D721Med (cell line): ENCODE measurements at places on chromosomes 7 and 10.

DNA sequence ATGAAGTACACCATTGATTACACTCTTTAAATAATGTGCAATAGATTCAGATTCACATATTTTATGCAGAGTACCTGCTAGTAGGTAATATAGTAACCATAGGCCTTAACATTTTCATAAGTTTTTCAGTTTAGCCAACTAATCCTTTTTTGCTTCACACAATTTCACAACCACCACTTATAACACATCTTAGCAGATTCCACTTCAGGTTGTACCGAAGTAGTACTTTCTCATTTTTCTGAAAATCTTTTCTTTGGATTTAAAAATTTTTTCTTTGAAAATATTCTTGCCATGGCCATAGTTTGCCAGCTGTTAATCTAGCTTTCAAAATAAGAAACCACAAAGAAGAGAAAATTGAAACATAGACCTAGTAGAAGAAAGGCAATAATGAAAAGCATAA, 203.1 kb downstream of the MGMT start:
- DNase-seq = no peak

GRCh38 chr10:103894441-103894864, 23.5 kb downstream of the STN1 start:
- DNase-seq = no peak

DNA sequence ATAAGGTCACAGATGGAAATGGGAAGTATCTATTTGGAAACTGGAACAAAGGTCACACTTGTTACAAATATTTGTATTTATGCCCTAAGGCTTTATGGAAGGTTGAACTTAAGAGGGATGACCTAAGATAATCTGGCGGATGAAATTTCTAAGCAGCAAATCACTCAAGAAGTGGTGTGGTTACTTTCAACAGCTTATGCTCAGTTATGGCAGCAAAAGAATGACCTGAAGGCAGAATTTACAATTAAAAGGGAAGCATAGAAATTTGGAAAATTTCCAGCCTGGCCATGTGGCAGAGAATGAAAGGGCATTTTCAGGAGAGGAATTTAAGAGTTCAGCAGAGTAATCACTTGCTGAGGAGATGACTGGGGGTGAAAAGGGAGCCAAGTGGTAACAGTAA, 95.8 kb upstream of the TNS3 start:
- DNase-seq = no peak

GRCh38 chr10:6199131-6199733, 3.5 kb upstream of the PFKFB3 start:
- no peak for DNase-seq

- DNase-seq = no peak
Observed at GRCh38 chr10:58743466-58744115, 230.9 kb downstream of the BICC1 start.

DNA sequence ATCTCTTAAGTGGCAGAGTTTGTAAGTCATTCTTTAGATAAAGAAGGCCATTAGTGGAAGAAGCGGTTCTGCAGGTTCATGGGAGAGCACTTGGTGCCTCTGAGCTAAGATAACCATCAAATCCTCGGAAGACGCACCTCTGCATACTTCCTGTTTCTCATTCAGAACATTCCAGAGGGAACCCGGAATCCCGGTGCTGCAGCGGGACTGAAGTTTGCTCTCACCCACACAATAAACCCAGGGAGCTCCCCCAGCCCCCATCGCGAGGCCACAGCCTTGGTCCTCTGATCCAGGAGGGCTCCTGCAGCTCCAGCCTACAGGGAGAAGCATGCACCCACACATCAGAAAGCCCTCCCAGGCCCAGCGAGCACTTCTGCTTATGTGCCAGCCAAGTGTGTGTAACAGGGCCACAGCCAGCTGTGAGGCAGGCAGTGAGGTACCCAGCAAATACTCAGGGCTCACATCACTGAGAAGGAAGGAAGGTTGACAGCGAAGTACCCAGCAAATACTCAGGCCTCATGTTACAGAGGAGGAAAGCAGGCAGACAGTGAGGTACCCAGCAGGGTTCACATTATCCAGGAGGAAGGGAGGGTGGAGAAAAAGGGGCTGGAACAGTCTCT, 142.4 kb downstream of the DIP2C start:
- DNase-seq = no peak

- DNase-seq = no peak
Observed at GRCh38 chr7:17408245-17408903, 109.9 kb downstream of the AHR start.

GRCh38 chr10:109991266-109991855, 16.4 kb upstream of the ADD3 start:
- DNase-seq = no peak

GRCh38 chr10:103789771-103790201, 65.6 kb downstream of the SH3PXD2A start:
- no peak for DNase-seq

DNA sequence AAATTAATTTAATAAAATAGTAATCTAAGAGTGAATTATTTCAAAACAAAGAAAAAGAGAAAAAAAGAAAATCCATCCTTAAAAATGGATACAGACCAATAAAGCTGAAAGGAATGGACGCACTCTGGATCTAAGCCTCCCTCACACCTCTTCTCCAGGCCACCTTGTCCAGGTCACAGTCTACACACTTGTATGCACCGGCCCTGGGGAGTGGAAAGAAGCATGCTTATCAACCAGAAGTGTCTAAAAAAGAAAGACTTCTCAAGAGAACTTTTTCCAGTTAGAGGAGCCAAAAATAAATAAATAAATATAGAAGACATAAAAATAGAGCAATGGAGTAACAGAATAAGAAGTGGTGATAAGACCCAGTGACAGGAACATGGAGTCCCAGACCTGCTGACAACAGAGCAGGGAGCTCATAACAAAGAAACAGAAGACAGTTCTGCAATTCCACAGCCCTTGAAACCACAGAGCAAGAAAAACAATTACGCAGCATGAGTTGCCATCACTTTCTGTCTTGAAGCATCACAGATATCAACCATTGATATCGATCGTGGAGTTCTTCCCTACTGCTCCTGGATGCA, 311.7 kb upstream of the NFE2L3 start:
- no peak for DNase-seq

DNA sequence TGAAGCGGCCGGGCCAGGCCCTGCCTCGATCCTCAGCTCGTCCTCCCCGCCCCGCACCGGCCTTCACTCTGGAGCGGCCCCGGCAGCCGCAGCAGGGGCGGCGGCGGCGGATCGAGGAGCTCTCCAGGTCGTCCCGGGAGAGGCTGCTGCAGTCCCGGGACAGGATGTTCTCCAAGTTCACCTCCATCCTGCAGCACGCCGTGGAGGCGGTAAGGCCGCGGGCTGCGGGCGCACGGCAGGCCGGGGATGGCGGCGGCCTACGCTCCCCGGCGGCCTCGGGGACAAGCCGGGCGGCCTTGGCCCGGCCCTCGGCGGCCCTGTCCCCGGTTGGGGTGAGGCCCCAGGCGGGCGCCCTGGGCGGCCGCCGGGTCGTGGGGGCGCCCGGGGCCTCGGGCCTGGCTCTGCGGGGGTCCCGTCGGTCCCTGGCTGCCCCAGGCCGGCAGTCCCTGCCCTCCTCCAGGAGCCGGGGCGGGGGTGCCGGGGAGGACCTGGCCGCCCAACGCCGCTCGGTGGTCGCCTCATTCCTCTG, 399 bp downstream of the FHIP2A start:
- DNase-seq = no peak

DNA sequence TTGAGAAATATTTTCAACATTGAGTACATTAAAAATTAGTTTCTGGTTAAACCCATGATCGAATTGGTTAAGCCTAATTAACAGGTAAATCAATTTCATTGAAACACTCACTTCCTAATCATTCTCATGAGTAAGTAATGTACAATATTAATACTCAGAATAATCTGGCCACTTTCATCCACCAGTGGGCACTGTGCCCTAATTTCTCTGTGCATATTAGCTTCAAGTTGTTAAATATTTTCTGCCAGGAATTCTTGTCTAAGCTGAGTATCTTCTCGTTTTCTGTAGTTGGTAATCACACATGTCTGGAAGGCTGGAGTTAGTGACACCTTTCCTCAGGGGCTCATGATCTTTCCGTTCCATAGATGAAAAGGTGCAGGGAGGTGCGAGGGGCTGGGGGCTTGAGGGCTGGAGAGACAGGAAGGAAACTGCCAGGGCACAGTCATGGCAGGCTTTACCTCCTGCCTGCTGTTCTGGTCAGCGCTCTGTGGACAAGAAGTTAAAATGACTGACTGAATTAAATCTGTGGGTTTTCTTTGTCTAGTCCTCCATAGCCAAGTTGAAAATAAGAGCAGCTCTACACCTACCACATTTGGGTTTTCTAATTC, 71.9 kb downstream of the WIPF3 start:
- DNase-seq = no peak

DNA sequence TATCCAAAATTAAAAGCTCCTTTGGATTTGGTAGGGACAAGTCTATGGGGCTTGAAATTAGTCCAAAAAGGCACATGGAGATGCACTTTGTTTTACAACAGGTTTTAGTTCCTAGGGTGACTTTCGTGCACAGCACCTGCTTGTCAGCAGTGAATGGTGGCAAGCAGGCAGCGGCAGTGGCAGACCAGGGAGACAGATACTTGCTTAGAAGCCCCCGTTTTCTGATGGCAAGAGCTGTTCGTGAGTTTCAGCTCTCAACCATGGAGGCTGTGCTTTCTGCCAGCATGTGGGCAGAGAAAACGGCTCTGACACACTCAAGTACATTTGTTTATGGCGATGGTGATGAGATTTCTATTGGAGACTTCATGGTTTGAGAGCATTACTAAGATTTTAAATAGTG, 61.7 kb upstream of the SHH start:
- DNase-seq = no peak

- peak; percentile 13 for DNase-seq
Observed at GRCh38 chr7:64881461-64882287, 21.4 kb upstream of the ZNF273 start.

GRCh38 chr10:121687095-121687813, 89.0 kb upstream of the FGFR2 start:
- no peak for DNase-seq

GRCh38 chr7:126079151-126079550, 1149.5 kb upstream of the POT1 start:
- DNase-seq = no peak

- DNase-seq = no peak
Observed at GRCh38 chr7:145293754-145294153, 457.9 kb upstream of the TPK1 start.
